ENCODE measurements at places on chromosomes 1 and 21. TPM values are rescaled to one million over a fixed set of nuclear protein-coding genes. Genes with fewer than 3 reads are reported as not detected.

GRCh38 chr1:152447484-152447883 lies 33.4 kb upstream of the CRNN start:
- no peak for DNase-seq

DNA sequence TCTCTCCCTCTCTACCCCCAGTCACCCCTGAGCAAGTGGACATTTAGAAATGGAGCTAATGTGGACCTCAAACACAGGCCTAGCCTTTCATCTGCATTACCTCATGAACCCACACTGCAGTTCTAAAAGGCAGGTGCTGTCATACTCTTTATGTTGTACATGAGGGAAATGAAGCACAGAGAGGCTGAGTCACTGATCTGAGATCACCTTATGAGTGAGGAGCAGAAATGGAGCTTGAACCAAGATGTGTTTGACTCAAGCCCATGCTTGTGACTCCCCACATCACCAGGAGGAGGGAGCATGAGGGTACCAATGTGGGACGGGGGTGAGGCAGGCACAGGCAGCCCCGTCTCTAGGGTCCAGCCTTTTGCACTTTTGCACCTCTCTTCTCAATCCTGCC lies 702.8 kb downstream of the PTPRU start:
- no peak for DNase-seq

- DNase-seq = peak; percentile 75
Observed at GRCh38 chr1:229582011-229582694, 23.6 kb upstream of the ABCB10 start.

GRCh38 chr21:27265949-27266348 lies 299.1 kb upstream of the ADAMTS5 start:
- DNase-seq = no peak

GRCh38 chr21:39047046-39047445 lies 136.2 kb downstream of the PSMG1 start:
- DNase-seq = no peak

DNA sequence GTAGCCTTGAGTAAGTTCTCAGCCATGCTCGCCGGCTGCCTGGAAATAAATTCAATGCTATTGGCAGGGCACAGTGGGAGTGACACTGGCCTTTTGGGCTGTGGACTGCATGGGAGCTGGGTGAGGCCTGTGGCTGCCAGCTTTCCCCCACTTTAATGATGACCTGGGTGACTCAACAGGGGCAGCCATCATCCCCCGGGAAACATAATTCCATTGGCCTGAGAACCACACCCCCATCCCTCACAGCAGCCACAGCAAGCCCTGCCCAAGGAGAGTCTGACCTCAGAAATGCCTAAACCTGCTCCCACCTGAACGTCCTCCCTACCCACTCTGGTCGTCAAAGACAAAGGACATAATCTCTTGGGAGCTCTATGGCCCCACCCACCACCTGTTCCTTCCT lies 384.0 kb downstream of the LTN1 start:
- DNase-seq = no peak

Gene GCSAML
- total RNA-seq = 0.06 TPM

Gene FAM72C
- total RNA-seq = not detected
